Fibroblast of skin of left biceps (primary cell): ENCODE measurements at places on chromosomes 16 and 17.
A peak's percentile ranks its signal among the peaks of the same experiment; 100 is the strongest.

GRCh38 chr17:3015890-3016289 is 47.5 kb downstream of the OR1D5 start:
- no peak for DNase-seq

- no peak for DNase-seq
Measured at GRCh38 chr17:8687737-8688466, 56.7 kb downstream of the CCDC42 start.

DNA sequence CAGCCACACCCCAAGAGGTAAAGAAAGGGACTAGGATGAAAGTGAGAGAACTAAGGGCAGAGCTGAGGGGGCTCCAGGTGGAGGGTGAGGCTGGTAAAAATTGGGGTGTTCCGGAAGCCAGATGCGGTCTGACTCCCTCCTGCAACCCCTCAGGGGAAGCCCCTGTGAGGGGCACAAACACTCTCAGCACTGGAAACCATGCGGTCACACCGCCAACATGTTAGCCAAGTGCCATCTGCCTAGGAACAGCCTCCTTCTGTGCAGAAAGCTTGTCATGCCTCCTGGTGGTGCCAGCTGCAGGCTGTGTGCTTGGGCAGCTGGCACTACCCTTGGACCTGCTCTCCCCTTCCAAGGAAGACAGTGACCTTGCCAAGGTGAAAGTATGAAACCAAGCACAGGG is 83.5 kb upstream of the RPL38 start:
- DNase-seq: no peak

GRCh38 chr17:61505846-61506627 is 53.8 kb downstream of the TBX4 start:
- DNase-seq: no peak

GRCh38 chr16:88633684-88634140 is 4.7 kb upstream of the IL17C start:
- no peak for DNase-seq

GRCh38 chr16:67943619-67944504 is at the start of gene LCAT:
LCAT (minus strand) TSS chr16:67944120; CDS start chr16:67944101, 19 bp downstream.
- DNase-seq: no peak

- no peak for DNase-seq
Measured at GRCh38 chr17:59652119-59652518, 32.4 kb downstream of the CLTC start.

DNA sequence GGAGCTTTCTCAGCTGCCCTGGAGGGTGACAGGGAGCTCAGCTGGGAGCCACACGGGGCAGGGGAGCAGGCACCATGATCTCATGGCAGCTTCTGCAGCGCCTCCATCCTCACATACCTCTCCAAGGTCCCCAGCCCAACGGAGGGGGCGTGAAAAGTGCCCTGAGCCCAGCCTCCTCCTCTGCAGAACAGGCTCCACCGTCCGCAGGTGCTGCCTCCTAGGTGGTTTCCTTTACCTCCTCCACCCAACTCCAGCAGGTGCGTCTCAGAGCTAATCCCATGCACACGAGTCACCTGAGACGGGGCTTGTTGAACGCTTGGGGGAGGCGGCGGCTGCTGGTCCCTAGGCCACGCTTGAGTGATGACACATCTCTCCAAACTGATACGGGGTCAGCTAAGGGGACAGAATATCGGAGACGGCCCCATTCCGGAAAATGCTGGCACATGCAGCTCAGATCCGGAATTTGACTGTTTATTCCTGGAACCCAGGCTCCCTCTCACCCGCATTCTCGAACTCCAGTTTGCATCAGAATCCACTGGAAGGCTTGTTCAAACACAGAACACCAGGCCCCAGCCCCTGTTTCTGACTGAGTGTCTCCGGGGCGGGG is 387 bp upstream of the SLC38A8 start:
- DNase-seq: no peak

- DNase-seq: no peak
Measured at GRCh38 chr17:31488264-31488981, 96.9 kb downstream of the RAB11FIP4 start.

- DNase-seq: no peak
Measured at GRCh38 chr17:65800655-65801054, 239.2 kb upstream of the AXIN2 start.

GRCh38 chr16:4790871-4791270 is 2.7 kb upstream of the SEPTIN12 start:
- DNase-seq: no peak

GRCh38 chr17:57663326-57664070 is 81.6 kb downstream of the CCDC182 start:
- DNase-seq: no peak

DNA sequence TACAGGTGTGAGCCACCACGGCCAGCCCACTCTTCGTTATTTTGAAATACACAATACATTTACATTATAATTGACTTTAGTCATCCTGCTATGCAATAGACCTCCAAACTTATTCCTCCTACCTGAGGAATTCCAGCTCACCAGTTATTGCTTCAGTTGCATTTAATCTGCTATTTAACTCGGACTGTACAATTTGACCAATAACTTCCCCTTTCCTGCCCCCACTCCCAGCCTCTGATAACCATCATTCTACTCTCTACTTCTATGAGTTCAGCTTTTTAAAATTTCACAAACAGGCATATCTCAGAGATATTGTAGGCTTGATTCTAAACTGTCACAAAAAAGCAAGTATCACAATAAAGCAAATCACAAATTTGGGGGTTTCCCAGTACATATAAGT is 157.0 kb downstream of the COPRS start:
- DNase-seq: no peak

DNA sequence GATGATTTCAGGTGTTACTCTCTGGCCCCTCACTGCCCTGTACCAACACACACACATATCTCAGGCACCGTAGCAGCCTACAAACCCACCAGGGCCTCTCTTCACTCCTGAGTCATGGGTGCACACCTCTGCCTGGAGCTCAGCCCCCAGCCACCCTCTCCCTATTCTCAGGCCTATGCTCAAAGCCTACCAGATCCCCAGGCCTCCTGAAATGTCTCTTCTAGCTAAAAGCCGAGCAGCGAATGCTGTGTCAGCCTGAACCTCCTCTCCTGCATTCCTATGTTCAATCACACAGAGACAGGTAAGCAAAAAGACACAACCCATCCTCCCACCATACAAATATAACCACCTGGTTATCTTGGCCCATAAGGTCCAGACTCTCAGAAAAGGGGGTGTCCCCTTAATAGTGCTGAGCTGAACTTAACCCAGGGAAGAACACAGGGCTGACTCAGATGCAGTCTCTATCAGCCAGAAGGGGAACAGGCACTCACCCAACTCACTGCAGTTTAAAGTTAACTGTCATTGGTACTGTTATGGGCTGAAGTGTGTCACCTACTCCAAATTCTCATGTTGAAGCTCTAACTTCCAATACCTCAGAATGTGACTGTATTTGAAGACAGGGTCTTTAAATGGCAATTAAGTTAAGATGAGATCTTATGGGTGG is 62.0 kb upstream of the TEKT3 start:
- no peak for DNase-seq

DNA sequence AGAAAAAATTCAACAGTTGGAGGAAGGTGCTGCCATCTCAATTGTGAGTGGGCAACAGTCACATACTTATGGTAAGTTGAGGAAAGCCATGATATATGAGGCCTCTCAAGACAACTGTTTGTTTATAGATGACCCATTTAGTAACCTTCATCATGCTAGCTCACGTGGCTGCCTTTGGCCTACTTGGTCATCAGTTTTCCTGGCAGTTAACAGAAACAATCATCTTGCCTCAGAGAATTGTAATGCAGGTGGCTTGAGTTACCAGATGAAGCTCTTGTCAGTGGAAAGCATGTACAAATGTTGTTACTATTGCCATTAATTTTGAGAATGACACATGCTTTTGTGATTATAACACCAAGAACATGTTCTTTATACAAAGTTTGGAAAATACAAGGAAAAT is 14.7 kb downstream of the TPPP3 start:
- no peak for DNase-seq

GRCh38 chr16:12295395-12295794 is 318.9 kb downstream of the SNX29 start:
- no peak for DNase-seq

DNA sequence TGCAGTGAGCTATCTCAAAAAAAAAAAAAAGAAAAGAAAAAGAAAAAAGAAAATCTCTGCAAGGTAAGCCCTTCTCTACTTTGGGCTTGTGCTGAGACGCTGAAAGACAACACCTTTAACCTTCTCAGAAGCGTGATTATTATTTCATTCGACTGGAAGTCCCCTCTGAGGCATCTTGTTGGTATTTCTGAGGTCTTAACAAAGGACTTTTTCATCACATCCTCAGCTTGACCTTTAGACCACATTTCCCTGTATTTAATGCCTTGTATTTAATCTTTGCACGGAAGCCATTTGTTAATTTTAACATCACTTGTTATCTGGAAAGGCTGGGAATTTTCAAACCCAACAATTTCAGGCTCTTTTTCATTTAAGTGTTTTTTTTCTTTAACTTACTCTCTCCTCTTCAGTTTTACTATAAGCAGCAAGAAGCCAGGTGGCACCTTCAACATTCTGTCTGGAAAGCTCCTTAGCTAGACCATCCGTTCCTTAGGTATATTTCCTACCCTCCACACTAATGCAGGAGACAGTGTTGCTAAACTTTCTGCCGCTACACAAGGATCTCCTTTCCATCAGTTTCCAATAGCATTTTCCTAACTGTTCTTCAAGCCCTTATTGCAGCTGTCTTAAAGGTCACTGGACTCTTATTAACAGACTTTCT is 10.3 kb downstream of the KCTD13 start:
- no peak for DNase-seq

GRCh38 chr17:64413513-64413912 is 22.9 kb upstream of the PECAM1 start:
- no peak for DNase-seq

- DNase-seq: no peak
Measured at GRCh38 chr17:1462164-1463112, 6.4 kb upstream of the CRK start.

DNA sequence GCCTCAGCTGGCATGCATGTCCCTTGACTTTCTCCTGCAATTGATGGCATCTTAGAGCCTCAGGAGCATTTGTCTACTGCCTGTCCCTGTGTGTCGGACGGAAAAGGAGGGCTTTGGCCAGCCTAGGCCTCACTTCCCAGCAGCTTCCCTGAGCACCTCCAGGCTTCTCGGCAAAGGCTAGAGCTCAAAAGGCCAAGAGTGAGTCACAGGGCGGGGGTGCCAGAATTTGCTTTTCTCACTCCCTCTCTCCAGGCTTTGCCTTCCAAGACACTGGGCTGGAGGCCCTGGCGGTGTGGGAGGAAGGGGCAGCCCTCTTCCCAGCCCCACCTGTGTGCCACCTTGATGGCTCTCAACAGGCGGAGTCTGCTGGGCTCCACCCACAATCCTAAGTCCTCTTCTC is 107.3 kb upstream of the MAF start:
- no peak for DNase-seq

- no peak for DNase-seq
Measured at GRCh38 chr17:17175917-17176316, 30.2 kb downstream of the PLD6 start.

- DNase-seq: no peak
Measured at GRCh38 chr17:77884019-77884418, 74.5 kb upstream of the TNRC6C start.

DNA sequence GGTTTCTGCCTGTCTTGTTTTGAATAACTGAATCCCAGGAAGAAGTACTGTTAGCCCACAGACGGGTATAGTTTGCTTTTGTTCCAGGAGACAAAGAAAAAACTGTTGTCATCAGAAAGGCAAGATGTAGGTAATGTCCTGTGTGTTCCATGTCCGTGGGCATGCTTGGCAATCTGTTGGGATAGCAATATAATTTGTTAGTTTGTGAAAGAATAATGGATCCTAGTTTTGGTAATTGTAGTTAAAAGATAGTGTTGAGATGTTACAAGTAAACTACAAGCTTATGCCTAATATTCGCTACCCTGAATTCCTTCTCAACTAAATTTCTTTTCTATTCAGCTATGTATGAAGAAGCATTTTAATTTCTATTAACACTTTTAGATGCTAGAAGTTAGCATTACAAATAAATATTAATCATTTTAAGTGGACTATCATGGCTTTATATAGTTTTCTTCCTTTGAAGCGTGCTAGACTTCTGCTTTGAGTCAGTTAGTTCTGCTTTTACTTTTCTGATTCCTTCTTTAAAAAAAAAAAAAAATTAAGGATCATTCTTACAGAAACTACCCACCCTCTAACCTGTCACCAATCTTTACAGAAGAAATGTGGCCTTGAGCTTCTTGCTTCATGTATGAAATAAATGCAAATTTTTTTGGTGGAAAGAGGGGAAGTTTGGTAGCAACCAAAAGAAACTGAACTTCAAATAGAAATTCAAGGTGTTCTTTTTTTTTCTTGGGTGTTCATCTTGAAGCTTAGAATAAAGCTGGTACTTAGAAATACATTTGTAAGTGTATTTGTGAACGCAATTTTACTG is 2.4 kb downstream of the EVI2A start:
- DNase-seq: no peak

DNA sequence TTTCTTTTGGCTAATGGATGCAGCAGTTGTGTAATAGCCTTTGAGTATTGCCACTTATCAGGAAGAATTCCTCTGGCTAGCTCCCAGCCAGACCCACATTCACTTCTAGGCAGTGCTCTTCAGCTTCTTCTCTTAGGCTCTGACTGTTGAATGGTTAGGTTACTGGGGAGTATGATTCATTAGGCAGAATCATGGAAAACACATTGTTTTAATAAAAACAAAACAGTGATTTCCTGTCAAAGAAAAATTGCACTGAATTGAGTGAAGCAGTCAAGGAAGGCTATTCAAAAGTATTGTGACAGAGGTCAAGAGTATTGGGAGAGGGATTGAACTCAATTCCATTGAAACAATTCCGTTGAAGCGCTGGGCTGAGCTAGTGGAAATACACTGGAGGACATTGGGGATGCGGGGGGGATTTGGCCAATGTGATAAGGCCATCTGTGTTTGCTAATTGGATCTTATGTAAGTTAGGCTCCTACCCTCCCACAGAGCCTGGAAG is 68.0 kb downstream of the CNTNAP4 start:
- peak; percentile 97 for DNase-seq

DNA sequence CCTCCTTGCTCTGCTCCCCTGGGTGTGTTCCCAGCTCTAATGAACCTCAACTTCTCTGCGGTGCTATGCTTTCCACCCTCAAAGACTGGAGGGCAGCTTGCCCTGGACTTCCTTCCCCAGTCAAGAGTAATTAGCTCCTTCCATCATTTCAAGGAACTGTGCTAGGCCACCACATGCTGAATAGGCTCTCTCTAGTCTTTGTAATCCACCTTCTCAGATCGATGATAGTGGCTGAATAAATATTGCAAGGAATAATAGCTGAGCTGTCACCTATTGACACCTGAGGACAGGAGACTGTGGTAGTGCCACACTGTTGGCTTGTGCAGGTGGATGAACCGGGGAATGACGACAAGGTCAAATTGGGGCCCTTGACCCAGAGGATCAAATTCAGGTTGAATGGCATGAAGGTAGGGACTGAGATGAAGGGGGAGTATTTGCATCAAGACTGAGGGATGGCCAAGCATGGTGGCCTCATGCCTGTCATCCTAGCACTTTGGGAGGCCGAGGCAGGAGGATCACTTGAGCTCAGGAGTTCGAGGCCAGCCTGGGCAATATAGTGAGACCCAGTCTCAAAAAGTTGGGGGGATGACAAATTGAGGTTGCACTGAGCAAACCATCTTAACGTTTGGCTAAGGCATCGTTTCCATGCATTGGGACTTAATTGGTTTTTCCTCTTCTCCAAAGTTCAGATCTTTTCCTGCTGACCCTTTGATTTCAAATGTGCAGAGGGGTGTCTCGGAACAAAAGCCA is 18.8 kb upstream of the SLC5A11 start:
- no peak for DNase-seq
